Posterior cingulate gyrus (tissue), 11 donors: ENCODE measurements at places on chromosomes 11 and 22.
A peak's percentile ranks its signal among the peaks of the same experiment; 100 is the strongest.

DNA sequence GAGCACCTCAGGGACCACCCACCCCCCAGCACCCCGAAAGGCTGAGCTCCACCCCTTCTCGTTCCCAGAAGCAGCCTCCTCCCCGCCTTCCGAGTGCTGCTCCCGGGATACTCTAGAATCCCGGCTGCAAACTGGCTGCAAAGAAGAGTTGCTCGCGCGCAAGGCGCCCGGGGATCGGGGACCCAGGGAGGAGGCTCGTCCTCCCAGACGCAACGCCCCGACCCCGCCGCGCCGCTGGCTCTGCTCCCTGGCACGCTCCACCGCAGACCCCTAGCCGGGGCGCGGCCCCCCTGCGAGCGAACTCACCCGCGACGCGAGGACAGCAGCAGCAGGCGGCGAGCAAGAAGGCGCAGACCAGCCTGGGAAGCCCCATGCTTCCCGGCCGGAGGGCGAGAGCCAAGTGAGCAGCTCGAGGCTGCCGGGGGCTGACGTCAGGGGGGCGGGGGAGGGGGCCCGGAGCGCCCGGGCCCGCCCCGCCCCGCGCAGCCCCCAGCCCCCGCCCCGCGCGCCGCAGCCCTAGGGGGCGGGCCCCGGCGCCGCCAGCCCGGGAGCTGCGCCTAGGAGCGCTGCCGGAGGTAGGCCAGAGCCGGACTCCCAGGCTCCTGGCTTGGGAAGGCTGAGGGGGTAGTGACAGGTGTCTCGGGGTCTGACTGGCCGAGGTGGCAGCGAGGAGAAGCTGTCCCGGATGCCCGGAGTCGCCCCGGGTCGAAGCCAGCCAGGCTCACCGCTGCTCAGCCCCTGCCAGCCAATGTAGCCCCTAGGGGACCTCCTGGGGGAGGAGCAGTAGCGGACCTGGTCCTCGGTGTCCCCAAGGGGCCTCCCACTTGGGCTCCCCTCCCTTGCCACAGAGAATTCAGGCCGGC, at the start of gene MCAM:
MCAM (minus strand) TSS at position 402 of the 863 bp plus-strand sequence; CDS start at position 373, 29 bp downstream.
- DNase-seq: peak; percentile 77

DNA sequence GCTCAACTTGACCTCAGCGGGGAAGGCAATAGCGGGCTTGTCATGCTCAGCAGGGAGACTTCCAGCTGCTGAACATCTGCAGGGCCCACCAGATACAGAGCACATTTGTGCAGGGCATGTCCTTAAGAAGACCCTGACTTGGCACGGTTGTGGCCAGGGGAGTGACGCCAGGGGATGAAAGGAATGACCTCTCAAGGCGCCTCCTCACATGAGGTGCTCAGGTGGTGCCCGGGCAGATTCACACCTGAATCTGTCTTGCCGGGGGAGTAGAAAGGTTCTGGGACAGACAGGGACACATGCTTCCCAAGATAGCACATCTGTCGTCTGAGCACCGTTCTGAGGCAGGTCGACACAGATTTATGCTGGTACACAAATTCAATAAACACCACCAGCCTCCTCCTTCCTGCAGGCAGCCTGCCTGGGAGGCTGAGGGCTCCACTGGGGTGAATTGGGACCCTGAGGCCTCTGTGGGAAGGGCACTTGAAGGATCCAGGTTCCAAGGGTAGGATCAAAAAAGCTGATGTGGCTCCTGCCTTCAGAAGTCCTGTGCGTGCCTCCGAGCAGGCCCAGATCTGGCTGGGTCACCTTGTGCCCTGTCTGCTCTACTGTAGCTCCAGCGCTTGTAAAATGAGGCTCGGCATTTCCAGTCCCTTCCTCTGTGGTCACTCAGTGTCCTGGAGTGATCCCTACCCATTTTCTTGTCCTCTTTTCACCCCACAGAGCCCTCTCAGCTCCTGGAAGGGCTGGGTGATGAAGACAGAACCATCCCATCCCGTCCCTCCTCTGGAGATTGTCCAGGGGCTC, 49.6 kb upstream of the NECTIN1 start:
- DNase-seq: no peak

DNA sequence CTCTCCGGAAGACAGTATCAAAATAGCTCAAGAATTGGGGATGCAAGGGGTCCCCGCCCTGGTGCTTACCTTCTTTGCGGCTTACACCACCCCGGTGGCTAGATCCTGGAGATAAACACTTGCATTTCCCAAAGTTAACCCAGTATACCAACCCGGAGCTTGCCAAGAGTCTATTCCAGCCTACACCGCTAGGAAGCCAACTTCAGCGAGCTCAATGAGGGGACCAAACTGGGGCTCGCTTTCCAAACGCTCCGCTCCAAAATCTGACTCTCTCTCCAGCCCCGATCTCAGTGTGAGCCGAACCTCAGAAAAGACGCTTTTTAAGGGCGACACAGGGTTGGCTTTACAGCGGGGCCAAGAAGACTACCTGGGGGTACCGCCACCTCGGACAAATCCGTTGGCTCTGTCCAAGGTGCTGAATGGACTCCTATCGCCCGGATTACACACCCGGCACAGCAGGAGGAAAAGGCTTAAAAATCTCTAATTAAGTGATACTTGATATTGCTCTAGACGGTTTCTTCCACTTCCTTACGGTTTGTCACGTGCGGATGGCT, 20.1 kb upstream of the BDNF start:
- no peak for DNase-seq

GRCh38 chr22:48890693-48891554, 936.7 kb downstream of the BRD1 start:
- no peak for DNase-seq

DNA sequence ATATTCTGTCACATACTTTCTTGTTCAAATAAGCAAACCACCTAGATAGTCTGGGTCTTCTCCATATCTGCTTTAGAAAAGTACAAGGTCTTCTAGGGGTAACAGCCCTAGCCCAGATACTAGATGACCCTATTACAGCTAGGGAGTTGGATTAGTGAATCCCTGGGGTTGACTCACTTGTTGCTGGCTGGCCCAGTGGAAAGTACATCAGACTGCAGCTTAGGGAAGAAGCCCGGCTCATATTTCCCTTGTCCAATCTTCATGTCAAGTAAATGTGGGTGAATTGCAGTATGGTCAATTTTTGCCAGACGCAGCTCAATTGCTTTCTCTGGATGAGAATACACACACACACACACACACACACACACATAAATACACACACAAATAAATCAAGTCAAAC, 79.1 kb upstream of the SCUBE2 start:
- DNase-seq: no peak

DNA sequence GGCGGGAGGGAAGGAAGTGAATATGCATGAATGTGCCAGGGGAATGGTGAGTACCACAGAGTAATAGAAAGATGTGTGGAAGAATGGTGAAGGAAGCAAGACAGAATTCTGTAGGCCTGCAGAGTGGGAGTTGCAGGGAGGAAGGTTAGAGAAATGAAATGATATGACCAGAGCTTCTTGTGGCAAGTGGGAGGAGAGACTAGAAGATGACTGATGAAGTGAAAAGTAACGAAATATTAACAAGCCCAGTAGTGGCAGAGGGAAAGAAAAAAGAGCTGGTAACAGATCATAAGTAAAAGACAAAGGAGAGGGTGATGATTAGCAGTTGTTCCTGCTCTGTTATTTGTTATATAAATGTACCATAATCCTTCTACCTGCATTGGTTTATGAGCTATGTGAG, 1.0 kb upstream of the ALKBH8 start:
- no peak for DNase-seq
